ENCODE measurements at places on chromosomes 6 and 20. TPM values are rescaled to one million over a fixed set of nuclear protein-coding genes. Genes with fewer than 3 reads are reported as not detected.
A peak's percentile ranks its signal among the peaks of the same experiment; 100 is the strongest.

- DNase-seq = no peak
Observed at GRCh38 chr20:38187517-38187916, 22.4 kb upstream of the TGM2 start.

Gene LINC00237
- total RNA-seq = not detected

- DNase-seq = no peak
Observed at GRCh38 chr6:98657764-98658163, 176.6 kb upstream of the POU3F2 start.

Gene ZC2HC1B
- total RNA-seq = not detected

DNA sequence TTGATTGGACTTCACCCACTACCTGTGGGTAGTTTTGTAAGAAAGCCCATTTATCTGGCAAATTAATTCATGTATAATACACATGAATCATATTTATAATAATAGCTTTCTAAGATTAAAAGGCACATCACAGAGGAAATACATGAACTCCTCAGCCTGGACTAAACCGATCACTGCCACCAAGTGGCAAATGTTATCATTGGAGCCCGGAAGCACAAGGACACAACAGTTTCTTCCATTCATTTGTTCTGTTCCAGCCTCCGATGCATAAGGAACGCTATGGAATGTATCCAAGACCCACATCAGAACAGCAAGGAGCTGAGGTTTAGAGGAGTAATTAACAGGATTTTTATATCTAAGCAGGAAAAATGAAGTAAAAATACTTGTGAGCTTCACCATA lies 13.9 kb upstream of the IPCEF1 start:
- DNase-seq = no peak

- DNase-seq = no peak
Observed at GRCh38 chr6:6220718-6221117, 99.7 kb downstream of the F13A1 start.

Gene CCR6
- 0.23 TPM for total RNA-seq

Gene TMEM200A
- not detected for total RNA-seq

DNA sequence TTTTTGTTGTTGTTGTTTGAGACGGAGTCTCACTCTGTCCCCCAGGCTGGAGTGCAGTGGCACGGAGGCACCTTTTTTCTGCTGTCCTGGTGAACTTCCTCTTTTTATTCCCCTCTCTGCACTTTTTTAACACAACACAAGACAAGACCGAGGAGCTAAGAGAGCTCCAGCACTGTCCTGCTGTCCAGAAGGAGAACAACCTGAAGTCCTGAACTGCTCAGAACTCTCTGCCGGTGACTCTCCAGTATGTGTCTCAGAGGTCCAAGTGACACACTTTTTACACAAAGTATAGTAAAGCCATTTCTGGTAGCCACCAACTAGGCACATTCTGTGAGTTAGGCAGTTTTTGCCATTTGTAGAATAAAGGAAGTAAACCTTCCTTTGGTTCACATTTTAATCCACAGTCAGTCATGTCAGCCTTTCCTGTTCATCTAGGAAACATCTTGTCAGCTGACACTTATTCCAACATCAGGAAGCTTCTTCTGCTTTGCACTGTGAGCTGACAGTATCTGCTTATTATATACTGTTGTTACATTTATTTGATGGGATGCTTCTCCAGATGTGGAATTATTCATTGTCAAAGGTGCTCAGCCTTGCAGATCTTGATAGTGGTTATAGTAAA lies 28.1 kb upstream of the TXNDC5 start:
- DNase-seq = no peak

GRCh38 chr6:6225885-6226529 lies 94.5 kb downstream of the F13A1 start:
- DNase-seq = no peak

DNA sequence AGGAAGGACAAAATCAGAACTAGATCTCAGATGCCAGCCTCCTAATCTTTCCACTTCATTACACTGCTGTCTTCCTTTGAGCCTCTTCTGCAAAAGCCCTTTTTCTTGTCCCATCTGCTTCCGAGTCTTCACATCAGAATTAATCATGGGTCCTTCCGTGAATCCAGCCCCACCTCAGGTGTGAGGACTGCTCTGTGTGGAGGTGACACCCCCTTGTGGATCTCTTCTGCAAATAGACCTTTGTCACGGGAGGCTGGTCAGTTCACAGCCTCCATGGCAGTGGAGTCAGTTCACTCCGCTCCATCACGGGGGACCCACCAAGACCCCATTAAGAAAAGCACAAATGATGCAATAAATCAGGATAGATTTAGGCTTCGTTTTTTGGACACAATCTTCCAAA lies 171.1 kb downstream of the ADAT2 start:
- no peak for DNase-seq

GRCh38 chr6:143125864-143126573 lies 65.3 kb downstream of the AIG1 start:
- no peak for DNase-seq

DNA sequence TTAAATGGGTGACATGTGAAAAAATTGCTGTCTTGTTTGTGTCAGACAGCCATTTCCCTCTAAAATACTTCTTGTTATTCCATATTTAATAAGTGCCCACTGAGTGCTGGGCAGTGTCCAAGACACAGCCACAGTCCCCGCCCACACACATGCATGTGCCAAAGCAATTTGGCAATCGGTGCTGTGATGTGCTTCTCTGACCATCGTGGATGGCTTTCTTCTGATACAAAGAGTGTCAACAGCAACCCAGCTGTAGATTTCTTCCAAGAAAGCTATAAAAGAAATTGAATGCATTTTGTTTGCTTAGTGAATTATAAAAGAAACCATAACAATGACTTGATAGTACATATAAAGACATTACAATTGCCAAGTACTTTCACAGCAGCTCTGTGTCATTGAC lies 140.5 kb upstream of the ATXN1 start:
- DNase-seq = peak; percentile 69

Gene TTLL9
- total RNA-seq = not detected

DNA sequence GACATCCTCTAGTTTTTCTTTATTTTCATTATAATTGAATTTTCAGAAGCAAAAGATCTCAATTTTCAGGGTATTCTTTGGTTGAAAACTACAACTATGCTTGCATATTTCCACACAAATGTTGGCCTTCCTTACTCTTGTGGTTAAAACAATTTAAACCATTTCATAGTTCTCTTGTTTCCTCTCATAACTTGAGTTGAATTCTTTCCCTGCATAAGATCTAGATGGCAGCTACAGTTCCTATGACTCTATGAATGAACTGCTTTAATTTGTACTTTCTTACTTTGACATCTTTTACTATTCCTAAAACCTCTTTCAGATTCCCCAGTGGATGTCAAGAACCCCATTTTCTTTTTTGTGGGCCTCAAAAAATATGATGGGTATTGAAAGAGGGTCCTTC lies 564.5 kb downstream of the NKAIN2 start:
- DNase-seq = no peak

DNA sequence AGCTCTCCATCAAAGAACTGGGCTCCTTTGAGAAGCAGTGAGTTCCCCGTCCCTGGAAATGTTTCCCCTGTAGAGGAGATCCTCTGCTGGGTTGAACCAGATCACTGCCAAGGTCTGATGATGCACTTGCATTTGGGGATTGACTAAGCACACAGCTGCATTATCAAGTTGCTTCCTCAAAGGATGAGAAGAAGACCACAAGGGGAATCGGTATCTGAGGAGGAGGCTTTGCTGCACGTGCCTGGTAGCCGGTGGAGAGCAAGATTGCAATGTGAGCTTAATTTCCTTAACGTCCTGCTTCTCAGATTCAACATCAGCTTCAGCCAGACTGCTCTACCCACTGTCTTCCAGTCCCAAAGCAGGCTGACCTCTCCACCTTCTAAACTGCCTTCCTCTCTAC lies 128.8 kb upstream of the STMND1 start:
- DNase-seq = no peak
